ENCODE measurements at places on chromosomes 12 and 14.

DNA sequence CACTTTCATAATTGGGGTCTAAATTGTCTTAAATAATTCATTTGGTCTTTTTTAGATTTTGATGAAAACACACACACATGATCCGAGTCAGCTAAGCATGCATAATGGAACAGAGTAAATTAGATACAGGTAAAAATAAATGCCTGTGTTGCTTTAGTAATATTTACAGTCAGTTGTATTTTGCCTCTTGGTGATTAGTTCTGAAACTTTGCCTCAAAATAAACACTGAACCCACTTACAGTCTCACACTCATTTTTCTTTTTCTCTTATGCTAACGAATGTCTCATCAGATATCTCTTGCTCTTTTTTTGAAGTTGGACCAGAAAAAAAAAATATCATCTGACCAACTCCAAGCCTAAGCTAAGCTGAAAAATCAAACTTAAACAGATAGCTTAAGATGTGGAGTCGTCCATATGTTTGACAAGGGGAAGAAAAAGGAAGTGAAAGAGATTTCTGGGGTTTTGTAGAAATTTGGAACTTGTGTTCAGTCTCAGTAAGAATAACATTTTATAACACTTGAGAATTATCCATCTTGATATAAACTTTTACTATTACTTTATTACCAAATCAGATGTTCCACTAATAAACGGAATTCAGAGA lies 592.5 kb downstream of the RPL10L start:
- DNase-seq = no peak

- DNase-seq = peak; percentile 2
These were observed 2.0 kb downstream of the EFCAB11 start for GRCh38 chr14:89952576-89952975.

GRCh38 chr12:105192624-105193225 lies 43.2 kb downstream of the APPL2 start:
- no peak for DNase-seq

- DNase-seq = no peak
These were observed 49.1 kb downstream of the PTGER2 start for GRCh38 chr14:52363041-52363704.

GRCh38 chr14:104237651-104238423 lies 99.5 kb downstream of the KIF26A start:
- DNase-seq = no peak

GRCh38 chr12:105418229-105418628 lies 87.7 kb downstream of the C12orf75 start:
- DNase-seq = peak; percentile 18

DNA sequence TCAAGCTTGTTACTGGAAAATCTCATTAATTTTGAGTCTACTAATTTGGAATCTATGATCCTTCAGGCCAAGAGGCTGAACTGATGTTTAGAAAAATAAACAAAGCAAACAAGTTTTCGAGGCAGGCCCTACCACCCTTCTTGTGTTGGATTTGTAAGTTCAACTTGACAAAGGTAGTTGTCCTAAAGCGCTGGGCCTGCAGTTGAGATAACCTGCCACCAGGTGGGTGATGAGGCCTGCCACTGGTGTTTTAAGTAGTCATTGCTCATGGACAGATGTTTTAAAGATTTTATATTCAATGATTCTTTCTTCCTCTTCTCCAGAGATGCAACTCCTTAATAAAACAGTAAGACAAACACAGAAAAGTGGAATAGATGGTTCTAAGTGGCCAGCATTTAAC lies 19.4 kb downstream of the ACVRL1 start:
- DNase-seq = no peak

GRCh38 chr12:45827974-45828373 lies 98.5 kb downstream of the ARID2 start:
- no peak for DNase-seq

- DNase-seq = no peak
These were observed 8.3 kb upstream of the LRRC10 start for GRCh38 chr12:69619050-69619449.

- DNase-seq = no peak
These were observed 268.8 kb upstream of the BTG1 start for GRCh38 chr12:92414170-92415070.

DNA sequence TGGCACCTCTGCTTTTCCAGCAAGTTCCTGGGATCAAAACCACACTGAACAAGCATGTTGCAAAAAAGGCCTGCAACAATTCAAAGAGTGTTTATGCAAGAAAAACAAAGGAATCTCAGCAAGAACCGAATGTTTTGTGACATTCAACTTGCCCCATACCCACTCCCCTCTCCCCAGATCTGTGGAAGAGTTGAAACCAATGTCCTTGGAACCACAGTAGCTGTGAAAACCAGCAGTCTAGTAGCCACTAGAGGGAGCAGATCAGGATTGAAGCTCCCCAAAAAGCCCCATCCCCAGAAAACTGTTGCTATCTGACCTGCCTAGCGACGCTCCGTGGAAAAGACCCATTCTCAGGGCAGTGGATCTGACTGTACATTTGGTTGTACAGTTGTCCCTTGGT lies 27.1 kb downstream of the PRKAB1 start:
- DNase-seq = no peak

- DNase-seq = no peak
These were observed 187.2 kb upstream of the NEDD1 start for GRCh38 chr12:96719660-96720362.

GRCh38 chr14:99199846-99200653 lies 71.9 kb downstream of the BCL11B start:
- no peak for DNase-seq

- no peak for DNase-seq
These were observed 14.6 kb downstream of the CLMN start for GRCh38 chr14:95305145-95305544.

DNA sequence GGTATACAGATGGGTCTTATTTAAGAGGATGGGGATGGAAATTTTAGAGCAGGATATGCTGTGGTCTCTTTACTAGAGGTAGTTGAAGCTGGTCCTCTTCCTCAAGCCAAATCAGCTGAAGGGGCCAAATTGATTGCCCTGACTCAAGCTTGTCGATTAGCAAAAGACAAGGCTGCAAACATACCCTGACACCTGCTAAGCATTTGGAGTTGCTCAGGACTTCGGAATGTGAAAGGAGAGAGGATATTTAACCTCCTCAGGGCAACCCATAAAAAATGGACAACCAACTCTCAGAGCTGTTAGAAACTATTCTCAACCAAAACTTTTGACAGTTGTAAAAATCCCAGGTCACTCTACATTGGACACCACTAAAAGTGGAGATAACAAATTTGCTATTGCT lies 15.6 kb downstream of the PTGDR start:
- DNase-seq = no peak

- DNase-seq = peak; percentile 35
These were observed at the start of gene NEUROD4 for GRCh38 chr12:55019784-55020183. TSS of gene NEUROD4 (plus strand) at chr12:55019974. CDS start at chr12:55026440, 6,466 bp downstream.

DNA sequence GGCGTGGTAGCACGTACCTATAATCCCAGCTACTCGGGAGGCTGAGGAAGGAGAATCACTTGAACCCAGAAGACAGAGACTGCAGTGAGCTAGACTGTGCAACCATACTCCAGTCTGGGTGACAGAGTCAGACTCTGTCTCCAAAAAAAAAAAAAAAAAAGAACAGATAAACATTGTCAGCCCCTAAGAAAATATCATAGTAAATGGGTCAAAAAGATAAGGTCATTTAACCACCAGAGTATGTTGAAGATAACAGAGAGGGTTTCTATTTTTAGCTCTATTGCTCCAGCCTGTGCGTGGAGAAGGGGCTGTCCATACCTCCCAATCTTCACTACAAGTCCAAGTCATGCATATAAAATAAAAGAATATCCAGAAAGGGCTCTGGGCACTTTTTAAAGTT lies 15.4 kb downstream of the LGMN start:
- DNase-seq = no peak

DNA sequence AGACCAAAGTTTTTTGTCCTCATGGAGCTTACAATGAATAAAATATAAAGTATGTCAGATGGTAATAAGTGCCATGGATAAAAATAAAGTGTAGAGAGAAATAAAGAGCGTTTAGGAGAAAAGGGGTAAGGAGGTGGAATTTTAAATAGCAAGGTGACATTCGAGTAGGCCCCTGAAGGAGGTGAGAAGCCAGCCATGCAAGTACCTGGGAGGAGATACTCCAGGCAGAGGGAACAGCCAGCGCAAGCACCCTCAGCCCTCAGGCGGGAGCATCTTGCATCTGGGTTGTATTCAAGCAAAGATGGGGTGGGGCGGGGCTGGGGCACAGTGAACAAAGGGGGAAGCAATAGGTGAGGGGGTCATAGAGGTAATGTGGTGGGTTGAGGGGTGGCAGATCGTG lies 4.3 kb downstream of the TBC1D30 start:
- DNase-seq = no peak

DNA sequence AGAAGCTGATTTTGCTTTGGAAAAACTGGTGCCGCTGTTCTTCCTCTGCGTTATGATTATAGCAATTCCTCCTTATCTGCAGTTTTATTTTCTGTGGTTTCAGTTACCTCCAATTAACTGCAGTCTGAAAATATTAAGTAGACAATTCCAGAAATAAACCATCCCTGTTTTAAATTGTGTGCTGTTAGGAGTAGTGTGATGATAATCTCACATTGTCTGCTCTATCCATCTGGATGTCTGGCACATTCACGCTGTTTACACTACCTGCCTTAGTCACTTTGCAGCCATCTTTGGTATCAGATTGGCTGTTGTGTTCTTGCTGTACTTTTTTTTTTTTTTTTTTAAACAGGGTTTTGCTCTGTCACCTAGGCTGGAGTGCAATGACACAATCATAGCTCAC lies 141.0 kb downstream of the GRIP1 start:
- DNase-seq = no peak

DNA sequence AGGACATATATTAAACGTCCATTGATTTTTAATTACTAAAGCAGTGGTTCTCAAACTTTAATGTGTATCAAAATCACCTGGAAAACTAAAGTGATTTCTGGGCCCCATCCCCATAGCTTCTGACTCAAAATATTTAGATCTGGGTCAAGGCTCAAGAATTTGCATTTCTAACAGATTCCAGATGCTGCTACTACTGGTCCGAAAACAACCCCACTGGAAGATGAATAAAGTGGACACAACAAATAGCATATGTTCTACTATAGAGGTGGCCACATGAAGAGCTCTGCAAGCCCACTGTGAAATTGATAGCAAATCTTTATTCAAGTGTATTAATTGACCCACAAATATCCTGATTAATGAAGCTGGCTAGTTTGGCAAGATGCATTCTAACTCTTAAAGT lies 69.4 kb downstream of the SPATA7 start:
- no peak for DNase-seq

DNA sequence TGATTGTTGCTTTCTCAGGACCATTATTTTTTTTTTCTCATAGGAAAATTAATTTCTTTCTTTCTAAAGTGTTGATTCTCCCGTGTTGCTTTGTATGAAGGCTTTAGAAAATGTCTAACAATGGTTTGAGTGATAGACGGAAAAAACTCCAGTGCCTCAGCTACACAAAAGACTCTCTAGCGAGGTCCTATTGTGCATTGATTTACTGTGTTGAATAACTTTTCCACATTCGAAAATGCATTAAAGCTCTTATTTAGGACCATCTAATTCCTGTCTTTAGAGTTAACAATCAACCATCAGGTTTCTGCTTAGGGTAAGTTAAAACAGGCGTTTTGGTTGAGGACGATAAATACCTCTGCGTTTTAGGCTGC lies 99.6 kb downstream of the PTPN11 start:
- DNase-seq = no peak

- DNase-seq = no peak
These were observed 99.9 kb upstream of the MYF6 start for GRCh38 chr12:80607361-80608135.

DNA sequence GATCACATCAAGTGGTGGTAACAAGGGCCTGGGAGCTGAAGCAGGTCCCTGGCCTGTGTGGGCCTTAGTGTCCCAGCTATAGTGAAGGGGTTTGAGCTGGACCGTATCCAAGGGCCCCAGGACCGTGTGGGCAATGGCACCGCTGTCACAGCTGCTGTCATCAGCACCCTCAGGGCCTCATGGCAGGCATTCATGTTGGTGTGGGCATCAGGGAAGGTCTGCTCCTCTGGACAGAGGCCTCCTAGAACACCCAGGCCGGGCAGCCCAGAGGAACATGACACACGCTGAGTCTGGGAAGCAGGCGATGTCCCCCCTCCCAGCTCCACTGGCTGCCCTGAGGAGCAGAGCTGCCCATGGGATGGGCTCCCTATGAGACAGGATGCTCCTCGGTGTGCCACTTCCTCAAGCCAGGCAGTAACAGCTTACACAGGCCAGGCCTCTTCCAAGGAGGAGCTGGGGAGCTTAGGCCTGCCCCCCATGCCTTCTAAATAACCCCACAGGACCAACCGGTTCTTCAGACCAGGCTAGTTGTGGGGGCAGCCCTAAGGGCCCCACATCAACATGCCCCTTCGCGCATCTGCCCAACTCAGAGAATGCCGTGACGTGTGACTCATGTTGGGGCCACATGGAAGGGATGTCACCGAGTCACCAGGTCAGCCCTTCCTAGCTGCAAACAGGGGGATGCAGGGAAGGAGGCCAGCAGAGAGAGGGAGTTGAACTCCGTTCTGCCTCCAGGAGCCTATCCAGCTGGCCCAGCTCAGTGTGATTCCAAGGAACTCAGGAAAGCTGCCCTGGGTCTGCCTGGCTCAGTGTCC lies 80.4 kb downstream of the PITPNM2 start:
- DNase-seq = no peak

- peak; percentile 80 for DNase-seq
These were observed 79.2 kb downstream of the B4GALNT3 start for GRCh38 chr12:538731-539539.

GRCh38 chr12:75816897-75817296 lies 214.7 kb downstream of the PHLDA1 start:
- peak; percentile 84 for DNase-seq

GRCh38 chr12:2231956-2232355 lies 179.2 kb downstream of the CACNA1C start:
- no peak for DNase-seq

GRCh38 chr12:123351349-123351748 lies 13.3 kb downstream of the SBNO1 start:
- DNase-seq = no peak

- DNase-seq = no peak
These were observed 85.7 kb downstream of the BORCS5 start for GRCh38 chr12:12442548-12443071.

DNA sequence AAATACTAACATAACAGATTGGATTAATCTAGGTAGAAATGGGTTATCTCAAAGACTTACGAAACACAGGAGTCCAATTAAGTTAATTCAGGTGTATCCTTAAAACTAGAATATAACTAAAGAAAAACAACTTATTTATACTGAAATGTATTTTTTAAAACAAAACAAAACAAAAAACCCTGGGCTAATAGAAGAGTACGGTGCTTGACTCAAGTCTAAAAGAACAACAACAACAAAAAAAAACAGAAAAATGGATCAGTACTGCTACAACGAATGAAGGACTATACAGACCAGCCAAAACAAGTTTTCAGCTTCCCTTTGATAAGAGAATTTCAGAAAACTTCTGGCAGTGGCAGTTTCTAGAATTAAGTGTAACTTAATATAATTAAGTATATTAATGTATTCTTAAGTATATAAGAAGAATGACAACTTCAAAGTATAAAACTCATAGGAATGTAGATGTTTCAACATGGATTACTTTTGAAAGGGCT lies 120.1 kb upstream of the EGLN3 start:
- no peak for DNase-seq

DNA sequence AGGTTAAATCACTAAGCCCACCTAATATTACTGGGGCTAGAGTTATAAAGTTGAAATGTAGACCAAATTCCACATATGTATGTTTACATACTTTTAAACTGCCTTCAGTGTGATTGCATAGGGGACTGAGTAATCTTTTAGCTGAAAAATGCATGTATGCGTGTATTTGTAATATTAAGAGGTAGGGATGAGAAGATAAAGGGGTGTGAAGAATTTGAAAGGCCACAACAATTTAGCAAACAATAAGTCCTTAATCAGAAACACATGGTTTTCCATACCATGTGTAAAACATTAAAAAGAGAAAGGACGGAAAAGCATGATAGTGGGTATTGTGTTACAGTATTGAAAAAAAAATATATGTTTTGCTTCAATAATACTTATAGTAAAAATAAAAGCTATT lies 919.9 kb upstream of the FLRT2 start:
- no peak for DNase-seq

Measured in foreskin melanocyte (primary cell).